ENCODE measurements at places on chromosomes 12 and 14.

GRCh38 chr14:90743425-90743824 lies 72.8 kb downstream of the TTC7B start:
- no peak for DNase-seq

- no peak for DNase-seq
Measured at GRCh38 chr14:66539034-66539433, 31.1 kb downstream of the GPHN start.

- no peak for DNase-seq
Measured at GRCh38 chr12:97200181-97200580, 262.4 kb upstream of the RMST start.

GRCh38 chr12:3035815-3036702 lies 41.1 kb upstream of the TSPAN9 start:
- peak; percentile 54 for DNase-seq

- DNase-seq: no peak
Measured at GRCh38 chr12:109099431-109100020, 2.1 kb downstream of the UNG start.

DNA sequence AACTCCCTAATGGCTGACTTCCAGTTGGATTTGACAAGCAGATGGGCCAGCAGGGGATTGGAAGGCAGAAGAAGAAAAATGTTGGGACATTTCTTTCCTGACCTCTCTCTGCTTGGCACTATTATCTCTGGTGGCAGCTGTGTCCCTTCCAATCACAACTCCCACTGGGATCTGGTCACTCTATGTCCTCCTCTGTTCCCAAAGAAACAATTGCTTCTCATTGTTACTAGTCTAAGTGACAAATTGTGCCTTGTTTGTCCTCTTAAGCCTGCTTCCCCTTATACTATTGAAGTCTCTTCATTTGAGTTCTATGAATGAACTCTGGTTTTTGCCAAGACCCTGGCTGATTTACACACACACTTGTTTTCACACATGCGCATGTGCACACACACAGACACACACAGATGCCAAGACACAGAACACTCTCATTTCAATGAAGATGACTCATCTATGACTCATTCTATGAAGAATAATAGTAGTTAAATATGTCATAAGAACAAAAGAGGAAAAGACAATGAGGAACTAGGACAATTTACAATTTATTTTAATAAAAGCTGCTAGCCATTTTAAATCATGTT lies 83.0 kb upstream of the FAR2 start:
- peak; percentile 66 for DNase-seq

- DNase-seq: no peak
Measured at GRCh38 chr14:95514131-95515079, 2.0 kb downstream of the SYNE3 start.

GRCh38 chr12:68319988-68320623 lies 12.1 kb downstream of the MDM1 start:
- no peak for DNase-seq

- DNase-seq: no peak
Measured at GRCh38 chr14:70008284-70009262, 129.4 kb downstream of the SMOC1 start.

DNA sequence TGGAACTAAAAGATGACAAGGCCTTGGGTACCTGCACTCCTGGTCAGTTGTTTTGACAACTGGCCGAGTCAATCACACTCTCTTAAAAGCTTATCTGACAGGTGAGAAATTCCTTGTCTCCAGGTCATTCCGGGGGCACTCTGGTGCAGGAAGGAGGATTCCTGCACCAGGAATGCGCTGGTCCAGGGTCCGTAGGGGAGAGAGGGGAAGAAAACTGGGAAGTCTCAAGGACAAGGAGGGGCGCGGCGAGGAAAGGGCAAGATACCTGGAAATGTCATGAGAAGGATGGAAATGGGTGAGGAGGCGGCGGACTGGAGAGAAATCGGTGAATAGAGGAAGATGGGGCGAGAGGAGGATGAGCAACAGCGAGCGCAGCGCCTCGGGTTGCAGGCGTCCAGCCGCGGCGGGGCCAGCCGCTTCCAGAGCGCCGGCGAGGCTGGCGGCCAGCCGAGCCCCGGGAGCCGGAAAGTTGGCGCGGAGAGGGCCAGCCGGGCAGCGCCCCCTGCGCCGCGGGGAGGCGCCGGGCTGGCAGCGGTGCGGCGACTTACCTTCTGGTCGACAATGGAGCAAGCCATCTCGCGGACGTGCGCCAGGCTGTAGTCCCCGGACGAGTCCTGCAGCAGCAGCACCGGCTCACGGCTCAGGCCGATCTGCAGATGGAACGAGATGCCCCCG lies 809 bp downstream of the PRKD1 start:
- DNase-seq: no peak

DNA sequence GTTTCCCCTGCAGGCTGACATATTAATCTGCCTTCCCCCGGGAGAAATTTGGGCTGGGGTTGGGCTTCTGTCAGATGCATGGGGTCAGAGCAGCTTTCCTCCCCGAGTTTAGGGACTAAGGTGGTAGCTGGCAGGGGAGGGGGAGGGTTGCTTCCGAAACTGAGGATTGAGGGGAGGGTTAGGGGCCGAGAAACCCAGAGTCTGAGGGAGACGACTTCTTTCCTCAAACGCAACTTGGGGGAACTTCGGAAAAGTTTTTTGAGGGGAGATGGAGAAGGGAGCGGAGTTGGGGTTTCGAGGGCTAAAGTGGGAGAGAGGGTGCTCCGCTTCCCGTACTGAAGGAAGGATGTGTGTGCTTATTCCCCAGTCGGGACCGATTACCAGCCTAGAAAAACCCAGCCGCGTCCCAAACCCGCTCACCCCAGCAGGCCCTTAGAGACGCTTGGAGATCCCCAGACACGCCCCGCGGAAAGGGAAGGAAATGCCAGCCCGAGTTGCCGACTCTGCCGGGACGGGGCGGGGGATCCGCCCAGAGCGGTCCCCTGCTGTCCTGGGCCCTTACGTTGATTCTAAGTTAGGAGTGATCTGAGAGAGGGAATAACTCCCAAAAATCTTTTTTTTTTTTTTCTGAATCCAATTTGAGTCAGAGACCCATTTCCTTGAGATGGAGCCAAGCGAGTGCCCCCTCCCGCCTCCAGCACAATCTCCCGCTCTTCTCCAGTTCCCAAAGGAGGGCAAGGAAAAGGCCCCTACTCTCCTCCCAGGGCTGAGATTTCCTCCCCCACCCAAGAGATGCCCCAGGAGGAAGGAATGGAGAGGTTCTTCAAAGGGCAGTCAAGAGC lies 61.9 kb downstream of the SMUG1 start:
- DNase-seq: no peak

- DNase-seq: no peak
Measured at GRCh38 chr12:77943466-77943865, 112.8 kb downstream of the NAV3 start.

GRCh38 chr12:54917001-54917488 lies 62.7 kb downstream of the MUCL1 start:
- no peak for DNase-seq

DNA sequence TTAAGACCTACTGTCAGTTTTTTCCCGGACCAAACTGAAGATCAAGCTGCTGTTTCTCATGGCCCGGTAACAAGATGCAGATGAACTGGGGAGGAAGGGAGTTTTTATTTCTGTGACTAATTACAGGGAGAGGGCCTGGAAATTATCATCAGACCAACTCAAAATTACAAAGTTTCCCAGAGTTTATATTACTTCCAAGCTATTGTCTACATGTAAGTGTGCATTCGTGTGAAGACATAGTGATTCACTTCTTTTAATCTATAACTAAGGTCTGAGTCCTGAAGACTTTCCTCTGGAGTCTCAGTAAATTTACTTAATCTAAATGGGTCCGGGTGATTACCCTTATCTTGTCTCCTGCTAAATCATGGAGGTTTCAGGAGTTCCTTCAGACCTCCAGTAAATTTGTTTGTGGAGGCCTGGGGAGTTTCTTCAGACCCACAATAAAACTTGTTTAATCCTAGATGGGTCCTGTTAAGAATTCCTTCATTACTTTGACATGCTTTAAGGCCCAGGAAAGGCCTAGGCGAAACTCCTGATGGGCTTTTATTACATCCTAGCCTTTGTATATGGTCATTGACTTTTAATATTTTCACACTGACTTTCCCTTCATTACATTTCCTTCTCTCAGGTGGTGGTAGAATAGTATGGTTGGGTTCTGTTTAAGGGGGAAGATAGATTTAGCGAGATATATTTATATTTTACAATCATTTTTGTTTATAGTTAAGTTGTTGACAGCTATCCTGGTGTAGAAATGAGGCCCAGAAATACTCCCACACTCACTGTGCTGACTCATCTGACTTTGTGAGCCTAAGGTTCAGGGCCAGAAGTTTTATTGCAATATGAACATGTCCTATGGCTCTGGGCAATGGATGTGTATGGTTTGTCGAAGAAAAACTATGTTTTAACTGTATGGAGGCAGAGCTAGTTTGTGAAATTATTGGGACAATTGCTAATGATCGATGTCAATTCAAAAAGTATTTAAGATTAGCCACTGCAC lies 627.0 kb upstream of the FBXO33 start:
- no peak for DNase-seq

DNA sequence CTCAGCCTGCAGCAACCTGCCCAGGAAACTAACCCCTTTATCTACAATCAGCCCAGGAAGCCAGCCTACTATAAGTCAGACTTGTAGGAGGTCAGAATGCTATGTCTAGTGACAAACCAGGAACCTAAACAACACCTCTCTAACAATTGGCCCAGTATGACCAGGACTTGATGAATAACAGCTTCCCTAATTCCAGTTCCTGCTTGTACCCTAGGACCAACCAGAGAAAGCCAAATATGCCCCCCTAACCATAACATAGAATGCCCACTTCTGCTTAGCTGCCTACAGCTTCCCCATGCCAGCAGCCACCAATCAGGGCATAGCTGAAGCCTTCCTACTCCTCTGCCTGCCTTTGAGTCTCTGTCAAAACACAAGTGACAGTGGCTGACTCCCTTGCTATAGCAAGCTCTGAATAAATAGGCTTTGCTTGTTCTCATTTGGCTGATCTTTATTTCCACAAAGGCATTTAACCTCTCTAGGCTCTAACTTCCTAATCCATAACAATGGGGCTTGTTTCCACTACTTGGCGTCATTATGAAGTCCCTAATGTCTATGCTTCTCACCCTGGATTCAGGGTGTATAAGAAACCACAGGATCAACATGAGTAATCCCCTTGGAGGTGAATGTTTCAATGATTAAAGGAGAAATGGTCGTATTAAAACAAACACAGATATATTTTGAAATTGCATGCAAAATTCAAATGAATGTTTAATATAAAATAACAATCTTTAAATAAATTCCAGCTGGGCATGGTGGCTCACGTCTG lies 220.2 kb downstream of the ANO6 start:
- no peak for DNase-seq

DNA sequence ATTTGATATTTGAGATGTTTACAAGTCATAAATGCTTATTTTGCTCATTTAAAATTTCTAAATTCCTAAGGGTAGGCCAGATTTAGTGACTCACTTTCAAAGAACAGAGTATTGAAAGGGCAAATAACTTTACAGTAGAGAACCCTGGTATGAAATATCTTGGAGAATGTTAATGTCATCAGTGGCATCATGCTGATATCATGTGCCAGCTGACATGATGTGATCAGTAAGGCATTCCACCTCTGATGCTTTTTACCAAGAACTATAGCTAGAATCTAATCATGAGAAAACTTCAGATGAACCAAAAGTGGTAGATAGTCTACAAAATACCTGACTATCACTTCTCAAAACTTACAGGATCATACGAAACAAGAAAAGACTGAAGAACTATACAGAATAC lies 2.9 kb upstream of the FLRT2 start:
- no peak for DNase-seq

DNA sequence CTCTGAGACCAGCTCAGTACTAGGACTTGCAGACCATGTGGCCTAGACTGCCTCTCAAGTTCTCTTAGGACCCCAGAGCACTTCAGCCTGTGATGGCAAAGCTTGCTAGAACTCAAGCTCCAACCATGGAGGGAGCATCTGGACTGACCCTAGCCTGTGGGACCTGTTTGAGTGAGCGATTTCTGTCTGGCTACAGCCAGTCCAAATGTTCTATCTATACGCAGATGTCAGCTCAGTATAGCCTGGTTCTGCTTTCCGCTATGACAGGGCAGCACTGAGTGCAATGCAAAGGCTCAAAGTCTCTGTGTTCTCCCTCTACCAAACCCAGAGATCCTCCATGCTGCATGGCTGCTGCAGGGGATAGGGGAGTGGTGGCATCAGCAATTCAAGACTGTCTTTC lies 20.7 kb upstream of the PPM1H start:
- DNase-seq: no peak
